ENCODE measurements at places on chromosomes 7 and 10.

GRCh38 chr10:127370601-127371000 lies 174.2 kb upstream of the INSYN2A start:
- no peak for DNase-seq

DNA sequence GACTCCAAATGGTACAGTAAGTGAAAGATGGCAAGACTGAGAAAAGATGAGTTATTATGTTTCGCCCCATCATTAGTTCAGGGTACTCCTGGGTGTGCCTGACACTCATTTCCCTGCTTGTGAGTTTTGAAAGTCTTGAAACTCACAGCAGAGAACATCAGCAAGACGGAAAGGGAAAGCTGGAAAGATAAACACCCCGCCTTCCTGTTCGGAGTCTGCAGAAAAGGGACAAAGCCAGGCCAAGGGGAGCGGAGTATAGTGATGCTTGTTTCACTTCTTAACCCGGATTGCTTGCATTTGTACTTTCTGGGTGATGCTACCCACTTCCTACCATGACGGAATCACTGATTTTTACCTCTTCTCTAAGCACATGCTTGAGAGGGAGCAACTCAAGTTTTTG lies 294.5 kb downstream of the FRMD4A start:
- no peak for DNase-seq

- DNase-seq: no peak
Observed at GRCh38 chr10:25226775-25227682, 52.2 kb downstream of the GPR158 start.

DNA sequence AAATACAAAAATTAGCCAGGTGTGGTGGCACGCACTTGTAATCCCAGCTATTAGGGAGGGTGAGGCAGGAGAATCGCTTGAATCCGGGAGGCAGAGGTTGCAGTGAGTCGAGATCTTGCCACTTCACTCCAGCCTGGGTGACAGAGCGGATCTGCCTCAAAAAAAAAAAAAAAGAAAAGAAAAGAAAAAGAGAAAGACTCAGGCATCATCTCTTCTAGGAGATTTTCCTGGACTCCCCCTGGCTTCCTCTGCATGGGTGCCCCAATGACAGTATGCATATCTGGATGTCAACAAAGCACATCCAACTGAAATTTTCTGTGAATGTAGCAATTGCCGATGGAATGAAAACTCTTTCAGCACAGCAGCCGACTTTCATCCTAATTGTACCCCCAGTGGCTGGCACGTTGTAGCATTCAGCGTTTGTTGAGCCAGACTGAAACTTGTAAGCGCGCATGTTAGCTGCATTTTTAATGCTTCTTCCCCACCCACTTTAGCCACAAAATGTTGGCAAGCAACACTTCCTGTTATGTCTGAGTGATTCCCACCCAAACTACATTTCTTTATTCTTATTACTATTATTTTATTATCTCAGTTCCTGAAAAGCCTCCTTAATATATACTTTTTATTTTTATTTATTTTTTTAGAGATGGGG lies 70.2 kb downstream of the PRTFDC1 start:
- DNase-seq: no peak

DNA sequence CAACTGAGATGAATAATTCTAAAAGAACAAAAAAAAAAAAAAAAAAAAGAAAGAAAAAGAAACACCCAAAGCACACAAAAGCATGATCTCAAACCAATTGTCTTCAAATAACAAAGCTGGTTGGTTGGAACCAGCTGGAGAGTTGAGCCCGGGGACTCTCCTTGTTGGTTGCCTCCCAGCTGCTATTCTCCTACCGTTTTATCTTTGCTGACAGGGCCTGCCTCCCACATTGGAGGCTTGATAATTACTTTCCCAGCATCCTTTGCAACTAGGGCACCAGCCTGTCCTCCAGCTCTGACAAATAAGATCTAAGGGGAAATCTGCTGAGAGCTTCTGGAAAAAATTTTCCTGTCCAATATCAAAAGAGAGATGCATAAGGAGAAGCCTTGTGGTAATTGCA lies 6.8 kb downstream of the PON1 start:
- no peak for DNase-seq

- no peak for DNase-seq
Observed at GRCh38 chr7:75718390-75719031, 20.2 kb downstream of the HIP1 start.

GRCh38 chr7:8217200-8218068 lies 44.5 kb downstream of the ICA1 start:
- no peak for DNase-seq

GRCh38 chr7:28700790-28701203 lies 257.3 kb downstream of the TRIL start:
- DNase-seq: no peak

DNA sequence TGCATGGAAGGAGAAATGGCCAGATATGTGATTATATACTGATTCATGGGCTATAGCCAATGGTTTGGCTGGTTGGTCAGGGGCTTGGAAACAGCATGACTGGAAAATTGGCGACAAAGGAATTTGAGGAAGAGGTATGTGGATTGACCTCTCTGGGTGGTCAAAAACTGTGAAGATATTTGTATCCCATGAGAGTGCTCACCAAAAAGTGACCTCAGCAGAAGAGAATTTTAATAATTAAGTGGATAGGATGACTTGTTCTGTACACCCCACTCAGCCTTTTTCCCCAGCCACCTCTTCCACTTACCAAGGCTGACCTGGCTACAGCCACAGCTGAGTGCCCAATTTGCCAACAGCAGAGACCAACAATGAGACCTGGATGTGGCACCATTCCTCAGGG lies 146.7 kb downstream of the GPR37 start:
- DNase-seq: no peak

DNA sequence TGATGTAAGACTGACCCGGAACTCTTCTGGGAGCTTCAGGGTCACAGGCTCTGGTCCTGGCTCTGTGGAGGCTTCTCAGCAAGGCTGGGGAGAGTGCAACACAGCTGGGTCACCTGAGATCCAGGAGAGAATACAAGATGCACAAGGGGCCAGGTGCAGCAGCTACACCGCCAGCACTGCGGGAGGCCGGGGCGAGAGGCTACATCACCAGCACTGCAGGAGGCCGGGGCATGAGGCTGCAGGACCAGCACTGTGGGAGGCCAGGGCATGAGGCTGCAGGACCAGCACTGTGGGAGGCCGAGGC lies 44.3 kb downstream of the PDGFA start:
- no peak for DNase-seq

DNA sequence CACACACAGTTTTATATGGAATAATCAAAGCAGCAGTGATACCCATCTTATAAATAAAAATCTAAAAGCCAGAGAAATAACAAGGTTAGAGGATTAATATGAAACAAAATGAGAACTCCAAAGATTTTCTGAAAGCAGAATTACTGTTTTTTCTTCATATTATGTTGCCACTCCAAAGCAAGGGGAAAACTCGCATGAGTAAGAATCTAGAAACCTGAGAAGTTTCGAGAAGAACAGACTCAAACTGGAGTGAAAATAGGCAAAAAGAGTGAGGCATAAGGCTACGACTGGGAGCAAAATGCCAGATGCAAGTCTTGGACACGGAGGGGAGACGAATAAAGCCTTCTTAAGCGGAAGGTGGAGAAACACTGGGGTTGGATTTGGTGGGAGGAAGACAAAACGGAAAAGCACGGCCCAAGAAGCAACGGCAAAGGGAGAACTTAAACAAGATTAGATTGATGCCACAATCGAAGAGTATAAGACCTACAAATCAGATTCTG lies 923 bp downstream of the TNPO3 start:
- DNase-seq: no peak

DNA sequence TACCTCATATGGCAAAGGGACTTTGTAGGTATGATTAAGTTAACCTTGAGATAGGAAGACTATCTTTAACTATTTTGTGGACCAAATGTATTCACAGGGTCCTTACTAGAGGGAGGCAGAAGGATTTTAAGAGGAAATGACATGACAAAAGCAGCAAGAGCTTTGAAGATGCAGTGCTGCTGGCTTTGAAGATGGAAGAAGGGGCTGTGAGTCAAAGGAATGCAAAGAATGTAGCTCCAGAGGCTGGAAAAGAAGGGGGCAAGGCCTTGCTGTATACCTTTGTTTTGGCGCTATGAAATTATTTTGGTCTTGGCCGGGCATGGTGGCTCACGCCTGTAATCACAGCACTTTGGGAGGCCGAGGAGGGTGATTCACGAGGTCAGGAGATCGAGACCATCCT lies 3.2 kb upstream of the NRBF2 start:
- DNase-seq: no peak

- DNase-seq: no peak
Observed at GRCh38 chr7:74302745-74303221, 13.6 kb downstream of the CLIP2 start.

DNA sequence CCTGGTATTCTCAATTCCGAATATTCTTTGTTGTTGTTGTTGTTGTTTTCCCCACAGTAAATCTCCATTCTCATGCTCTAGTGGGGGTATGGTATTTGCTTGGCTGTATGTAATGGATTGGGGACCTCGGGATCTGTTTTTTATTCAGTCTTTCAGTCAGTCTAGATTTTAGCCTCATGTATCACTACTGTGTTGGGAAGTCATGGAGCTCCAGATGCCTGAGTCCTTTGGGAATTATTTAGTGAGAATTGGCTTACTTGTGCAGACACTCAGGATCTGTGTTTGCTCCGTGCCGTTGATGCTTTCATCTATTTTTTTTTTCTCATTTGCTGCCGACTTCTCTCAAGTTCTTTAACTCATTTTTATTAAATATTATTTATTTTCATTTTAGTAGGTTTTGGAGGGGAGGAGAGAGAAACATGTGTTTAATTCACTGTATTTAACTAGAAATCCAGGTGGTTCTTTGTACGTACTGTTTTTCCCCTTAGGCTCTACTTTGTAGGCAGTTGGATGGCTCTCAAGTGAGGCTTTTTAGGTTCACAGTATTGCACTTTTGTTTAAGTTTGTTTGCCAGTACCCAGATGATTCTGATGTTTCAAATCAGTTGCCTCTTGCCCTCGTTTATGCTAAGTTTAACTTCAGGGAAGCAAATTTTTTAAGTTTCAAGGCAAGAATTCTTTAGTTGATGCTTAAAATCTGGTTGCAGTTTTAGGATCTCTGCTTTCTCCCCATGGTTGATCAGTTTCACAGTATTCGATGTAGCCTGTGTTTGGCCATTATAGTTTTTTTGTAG lies 36.9 kb downstream of the ZNRF2 start:
- no peak for DNase-seq

- no peak for DNase-seq
Observed at GRCh38 chr7:4168041-4168440, 514.1 kb upstream of the FOXK1 start.

DNA sequence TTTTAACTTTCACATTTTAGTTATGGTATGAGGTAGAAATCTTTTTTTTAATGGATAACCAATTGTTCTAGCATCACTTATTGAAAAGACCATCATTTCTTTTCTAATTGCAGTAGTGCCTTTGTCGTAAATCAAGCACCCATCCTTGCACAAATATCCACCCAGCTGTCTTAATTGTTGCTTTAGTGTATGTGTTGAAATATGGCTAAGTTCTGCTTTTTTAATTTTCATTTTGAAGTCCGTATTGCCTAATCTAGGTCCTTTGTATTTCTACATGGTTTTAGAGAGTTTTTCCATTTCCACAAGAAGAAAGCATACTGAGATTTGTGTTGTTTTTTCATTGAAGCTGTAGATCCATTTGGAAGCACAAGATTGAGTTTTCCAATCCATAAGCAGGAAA lies 259.6 kb upstream of the SEMA3E start:
- DNase-seq: no peak

- DNase-seq: no peak
Observed at GRCh38 chr7:100896732-100897608, 1.3 kb upstream of the ACHE start.

- DNase-seq: no peak
Observed at GRCh38 chr10:9294865-9295264, 1240.4 kb downstream of the GATA3 start.

DNA sequence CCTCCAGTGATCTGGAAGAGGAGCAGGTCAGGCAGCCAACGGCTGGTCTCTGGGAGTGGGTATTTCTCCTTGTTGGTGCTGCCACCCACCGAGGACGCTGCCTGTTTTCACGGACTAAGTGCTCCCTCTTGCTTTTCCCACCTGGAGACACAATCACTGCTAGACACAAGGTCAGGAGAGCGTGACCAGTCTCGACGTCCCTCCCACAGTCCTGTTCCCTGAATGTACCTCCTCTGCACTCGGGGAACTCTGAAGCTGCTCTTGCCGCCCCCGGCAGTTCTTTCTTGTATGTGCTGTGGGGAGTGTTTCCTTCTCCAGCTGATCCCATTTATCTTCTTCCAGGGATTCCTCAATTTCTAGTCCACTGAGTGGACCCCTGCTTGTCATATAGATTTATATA lies 89.4 kb downstream of the CYTH3 start:
- DNase-seq: no peak

GRCh38 chr7:115009736-115010440 lies 88.0 kb downstream of the MDFIC start:
- DNase-seq: no peak

GRCh38 chr7:129258649-129259389 lies 34.0 kb downstream of the AHCYL2 start:
- DNase-seq: no peak

GRCh38 chr10:123140164-123140982 lies 4.6 kb downstream of the HMX3 start:
- no peak for DNase-seq

GRCh38 chr7:112874909-112875308 lies 84.7 kb upstream of the TMEM168 start:
- no peak for DNase-seq

DNA sequence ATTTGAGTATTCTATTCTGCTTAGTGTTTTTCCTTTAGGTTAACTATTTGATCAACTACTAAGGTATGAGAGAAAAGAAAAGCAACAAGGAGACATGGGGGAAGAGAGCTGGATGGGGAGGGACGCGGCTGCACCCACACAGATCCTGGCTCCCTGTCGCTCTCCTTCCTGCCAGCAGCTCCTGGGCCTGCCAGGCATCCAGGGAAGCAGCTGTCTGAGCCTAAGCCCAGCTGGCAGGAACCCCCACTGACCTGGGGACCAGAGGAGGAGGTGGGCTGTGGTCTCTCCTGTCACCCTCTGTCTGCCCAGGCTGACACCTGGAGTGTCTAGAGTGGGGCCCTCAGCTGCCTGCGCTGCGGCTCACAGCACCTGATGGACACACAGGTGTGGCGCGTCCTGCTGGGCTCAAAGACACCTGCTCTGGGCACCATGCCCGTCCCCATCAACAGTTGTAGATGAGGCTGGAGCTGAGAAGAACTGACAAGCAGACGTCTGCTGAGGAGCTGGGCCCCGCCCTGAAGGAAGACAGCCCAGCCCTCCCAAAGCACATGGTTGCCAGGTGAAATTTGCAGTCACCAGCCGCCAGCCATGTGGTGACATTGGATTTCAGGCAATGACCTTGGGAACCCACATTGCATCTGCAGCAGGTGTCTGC lies 207.9 kb downstream of the PLXNA4 start:
- DNase-seq: no peak

DNA sequence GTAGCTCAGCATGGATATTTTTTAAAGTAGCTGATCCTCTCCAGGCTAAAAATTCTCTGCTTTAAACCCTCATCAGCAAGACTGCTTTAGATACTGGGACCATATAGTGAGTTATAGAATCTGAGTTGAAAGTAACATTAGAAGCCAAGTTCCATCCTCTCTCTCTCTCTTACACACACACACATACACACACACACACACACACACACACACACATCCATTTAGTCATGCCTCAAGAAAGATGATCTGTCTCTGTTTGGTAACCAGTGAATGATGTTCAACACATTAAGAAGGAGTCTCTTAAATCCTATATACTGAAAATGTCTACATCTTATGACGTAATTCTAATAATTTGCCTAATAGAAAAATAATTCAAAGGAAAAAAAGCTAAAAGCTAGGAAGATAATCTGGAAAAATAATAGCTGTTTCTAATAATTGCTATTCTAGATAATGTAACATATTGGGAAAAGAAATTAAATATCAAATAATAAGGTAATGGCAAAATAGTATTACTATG lies 16.9 kb upstream of the ATP6V0A4 start:
- DNase-seq: no peak

GRCh38 chr10:26544932-26545331 lies 106.8 kb downstream of the APBB1IP start:
- no peak for DNase-seq
